ENCODE measurements at places on chromosomes 7 and 10.

- DNase-seq, result no peak
These were observed 118.9 kb downstream of the SND1 start for GRCh38 chr7:127770885-127771284.

DNA sequence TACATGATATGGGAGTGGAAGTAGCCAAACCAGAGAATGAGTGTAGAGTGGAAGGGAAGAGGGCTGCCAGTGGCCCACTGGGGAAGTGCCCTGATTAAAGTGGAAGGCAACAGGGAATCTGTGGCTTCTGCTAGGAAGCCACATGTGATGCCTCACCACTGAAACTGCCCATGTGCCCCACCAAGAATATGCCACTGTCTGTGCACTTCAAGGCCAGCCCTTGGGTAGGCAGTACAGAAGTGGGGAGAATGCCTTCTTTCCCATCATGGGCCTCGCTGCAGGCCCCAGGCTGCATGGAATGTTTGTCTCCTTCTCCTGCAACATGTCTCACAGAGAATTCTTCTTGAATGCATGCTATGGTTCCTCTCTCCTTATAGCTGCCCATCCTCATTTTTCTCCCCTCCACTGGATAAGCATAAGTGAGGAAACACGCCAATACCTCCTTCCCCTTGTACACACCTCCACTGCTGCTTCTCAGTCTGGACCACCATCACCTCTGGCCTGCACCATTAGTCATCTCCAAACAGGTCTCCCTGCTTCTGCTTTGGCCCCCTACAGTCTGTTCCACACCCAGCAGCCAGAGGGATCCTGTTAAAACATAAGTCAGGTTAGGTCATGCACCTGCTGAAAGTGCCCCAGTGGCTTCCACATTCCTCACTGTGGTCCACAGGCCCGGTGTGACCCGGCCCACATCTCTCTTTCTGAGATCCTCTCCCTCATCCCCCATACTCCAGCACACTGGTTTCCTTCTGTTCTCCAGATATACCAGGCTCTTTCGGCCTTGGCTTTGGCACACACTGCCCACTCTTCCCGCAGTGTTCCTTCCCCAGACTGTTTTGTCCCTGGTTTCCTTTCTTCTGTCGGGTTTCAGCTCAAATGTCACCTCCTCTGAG, 37.1 kb downstream of the SNX10 start:
- DNase-seq, result no peak

GRCh38 chr10:14624600-14624999, 150.1 kb downstream of the FAM107B start:
- no peak for DNase-seq

GRCh38 chr10:132110713-132111112, 45.0 kb downstream of the JAKMIP3 start:
- DNase-seq, result peak; percentile 1

- no peak for DNase-seq
These were observed 380.0 kb downstream of the GLRX3 start for GRCh38 chr10:130516141-130516735.

GRCh38 chr10:43160046-43160920, 22.0 kb downstream of the CSGALNACT2 start:
- DNase-seq, result no peak

DNA sequence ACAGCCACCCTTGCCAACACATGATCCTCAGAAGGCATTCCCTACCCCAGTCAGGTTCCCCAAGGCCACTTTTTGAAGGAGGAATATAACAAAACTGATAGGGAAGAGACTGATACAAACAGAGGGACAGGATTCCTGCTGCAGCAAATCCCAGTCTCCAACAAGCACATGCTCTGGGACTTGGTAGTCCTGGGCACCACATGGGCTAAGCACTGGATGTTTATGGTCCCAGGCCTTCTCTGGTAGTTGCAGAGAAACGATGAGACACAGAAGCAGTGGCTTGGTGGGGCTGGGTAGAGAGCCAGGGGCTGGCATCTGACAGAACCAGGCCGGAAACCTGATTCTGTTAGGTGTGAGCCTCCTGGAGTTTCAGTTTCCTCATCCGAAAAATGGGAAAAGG, 3.2 kb downstream of the VSTM4 start:
- no peak for DNase-seq

Data from left ventricle myocardium inferior (tissue), 1 donor.